Metanephros (tissue), 2 donors: ENCODE measurements at places on chromosomes 5 and 9. TPM values are rescaled to one million over a fixed set of nuclear protein-coding genes. Genes with fewer than 3 reads are reported as not detected.

The PRUNE2 gene
- 10.9 TPM for total RNA-seq

The EPB41L4B gene
- total RNA-seq = 10.5 TPM

The MYMK gene
- 2.8 TPM for total RNA-seq

The LECT2 gene
- not detected for total RNA-seq

The MSX2 gene
- 0.47 TPM for total RNA-seq

The IL5 gene
- total RNA-seq = not detected

The HAPLN1 gene
- total RNA-seq = 1.8 TPM

The CACNA1B gene
- total RNA-seq = 0.41 TPM

The GRXCR2 gene
- total RNA-seq = 0.29 TPM

The ASTN2 gene
- total RNA-seq = 19.0 TPM

The DDX4 gene
- total RNA-seq = not detected

The PCDHB16 gene
- total RNA-seq = 7.8 TPM

The SMIM33 gene
- total RNA-seq = not detected

The LAMC3 gene
- 47.9 TPM for total RNA-seq
